ENCODE measurements at places on chromosomes 16 and 17.

DNA sequence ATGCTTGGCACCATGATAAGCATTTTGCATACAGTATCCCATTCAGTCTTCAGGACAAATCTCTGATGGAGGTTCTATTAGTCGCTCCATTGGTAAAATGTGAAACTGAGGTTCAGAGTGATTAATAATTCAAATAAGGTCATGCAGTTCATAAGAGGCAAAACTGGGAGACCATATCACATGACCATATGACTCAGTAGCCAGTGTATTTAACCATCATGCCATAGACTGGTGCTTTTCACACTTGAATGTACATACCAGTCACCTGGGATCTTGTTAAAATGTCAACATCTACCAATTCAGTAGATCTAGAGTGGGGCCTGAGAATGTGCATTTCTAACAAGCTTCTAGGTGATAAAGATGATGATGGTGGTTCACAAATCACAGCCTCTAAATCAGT is 4.3 kb downstream of the ACSM3 start:
- DNase-seq: no peak

DNA sequence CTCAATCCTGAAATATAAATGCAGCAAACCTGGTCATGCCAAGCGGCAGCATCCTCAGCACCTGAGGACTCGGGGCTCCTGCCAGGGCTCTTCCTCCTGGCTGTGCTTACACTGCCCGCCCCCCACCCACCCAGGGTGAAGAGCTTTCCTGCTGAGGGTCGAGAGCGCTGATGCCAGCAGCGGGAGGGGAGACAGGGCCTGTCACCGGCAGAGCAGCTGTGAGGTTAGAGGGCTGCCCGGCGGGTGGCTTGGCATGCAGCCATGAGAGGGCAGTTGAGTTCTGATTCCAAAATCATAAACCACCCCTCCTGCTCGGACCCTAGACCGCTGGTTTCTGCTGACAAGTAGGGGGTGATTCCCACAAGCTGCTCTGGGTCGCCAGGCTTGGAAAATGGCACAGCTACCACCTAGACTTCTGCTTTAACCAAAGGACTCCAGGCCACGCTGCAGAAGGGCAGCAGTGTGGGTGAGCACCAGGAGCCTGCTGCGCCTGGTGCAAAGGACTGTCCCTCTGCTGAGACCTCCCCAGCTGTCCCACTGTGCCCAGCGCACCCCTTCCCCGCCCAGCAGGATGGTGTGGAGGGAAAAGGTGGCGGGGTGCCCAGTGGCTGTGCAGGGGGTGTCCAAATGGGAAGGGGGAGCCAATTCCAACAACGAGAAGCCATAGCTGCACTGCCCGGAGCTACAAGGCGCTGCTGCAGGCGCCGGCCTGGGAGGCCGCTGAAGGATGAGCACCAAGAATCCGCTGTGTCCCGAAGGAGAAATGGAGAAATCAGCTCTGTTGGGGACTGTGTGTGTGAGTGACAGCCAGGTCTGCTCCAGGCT is 26.6 kb downstream of the MXRA7 start:
- no peak for DNase-seq

DNA sequence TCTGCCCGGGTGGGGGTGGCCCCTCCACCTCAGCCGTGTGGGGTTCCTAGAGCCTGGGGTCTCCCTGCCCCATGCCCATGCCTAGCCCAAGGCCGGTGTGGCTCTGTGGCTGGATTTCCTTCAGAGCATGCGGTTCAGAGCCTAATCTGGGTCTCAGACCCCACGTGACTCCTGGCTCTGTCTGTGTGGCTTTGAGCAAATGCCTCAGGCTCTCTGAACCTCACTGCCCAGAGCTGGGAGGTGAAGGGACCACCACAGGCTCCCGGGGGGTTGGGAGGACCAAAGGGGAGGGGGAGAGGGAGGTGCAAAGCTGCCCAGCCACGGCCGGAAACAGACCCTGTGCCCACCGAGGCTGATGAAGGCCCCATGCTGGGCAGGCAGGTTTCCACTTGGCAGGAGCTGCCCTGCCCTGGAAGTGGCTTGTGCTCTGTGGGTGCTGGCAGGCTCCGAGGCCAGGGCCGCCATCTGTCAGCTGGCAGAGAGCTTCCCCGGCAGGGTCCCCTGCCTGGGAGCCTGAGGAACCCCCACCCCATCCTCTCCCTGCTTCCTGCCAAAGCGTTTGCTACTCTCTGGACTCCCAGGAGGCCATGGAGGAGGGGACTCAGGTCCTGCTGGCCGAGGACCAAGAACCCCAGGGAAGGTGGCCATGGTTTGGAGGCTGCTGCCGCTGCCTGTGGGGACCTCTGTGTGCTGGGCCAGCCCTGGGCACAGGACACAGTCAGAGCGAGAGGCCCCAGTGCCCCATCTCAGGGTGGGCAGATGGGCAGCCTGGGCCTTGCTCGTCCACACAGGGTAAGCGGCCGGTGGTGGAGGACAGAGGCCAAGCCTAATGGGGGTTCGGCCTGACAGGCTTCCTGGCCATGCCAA is 4.0 kb downstream of the CDH15 start:
- no peak for DNase-seq

DNA sequence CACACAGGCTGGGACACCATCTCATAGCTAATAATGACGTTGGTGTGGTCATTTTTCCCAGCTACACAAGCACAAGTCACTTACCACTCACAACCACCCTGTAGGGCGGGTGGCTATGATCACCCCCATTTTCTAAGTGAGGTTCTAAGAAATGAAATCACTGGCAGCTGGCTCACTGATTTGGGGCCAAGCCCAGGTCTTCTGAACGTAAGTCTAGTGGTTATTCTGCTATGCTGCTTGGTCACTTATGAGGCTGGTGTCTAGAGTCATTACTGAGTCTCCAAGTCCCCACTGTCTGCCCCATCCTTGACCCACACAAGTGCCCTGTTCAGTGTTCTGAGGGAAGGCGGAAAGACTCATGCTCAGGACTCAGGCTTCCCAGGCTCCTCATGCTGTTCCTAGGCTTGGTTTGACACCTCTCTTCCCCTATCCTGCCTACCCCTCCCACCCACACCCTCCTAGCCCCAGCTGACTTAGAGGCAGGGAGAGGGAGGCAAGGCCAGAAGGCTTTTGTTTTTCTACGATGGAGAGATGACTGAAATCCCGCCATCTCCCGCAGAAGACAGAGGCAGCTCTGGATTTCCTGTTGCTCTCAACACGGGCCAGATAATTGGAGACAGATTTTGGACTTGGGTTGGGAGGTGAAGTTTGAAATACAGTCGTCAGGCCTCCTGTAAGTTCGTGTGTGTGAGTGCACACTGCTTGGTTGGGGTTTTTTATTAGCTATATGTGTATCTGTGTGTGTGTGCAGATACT is 32.2 kb downstream of the FZD2 start:
- no peak for DNase-seq

GRCh38 chr17:34770586-34770985 is 190.7 kb downstream of the CCT6B start:
- DNase-seq: no peak

- DNase-seq: no peak
These were observed 10.3 kb upstream of the ABCC12 start for GRCh38 chr16:48165961-48166578.

GRCh38 chr16:70163596-70163995 is 10.0 kb upstream of the CLEC18C start:
- no peak for DNase-seq

- DNase-seq: no peak
These were observed 41.8 kb downstream of the TNRC6A start for GRCh38 chr16:24771132-24771778.

DNA sequence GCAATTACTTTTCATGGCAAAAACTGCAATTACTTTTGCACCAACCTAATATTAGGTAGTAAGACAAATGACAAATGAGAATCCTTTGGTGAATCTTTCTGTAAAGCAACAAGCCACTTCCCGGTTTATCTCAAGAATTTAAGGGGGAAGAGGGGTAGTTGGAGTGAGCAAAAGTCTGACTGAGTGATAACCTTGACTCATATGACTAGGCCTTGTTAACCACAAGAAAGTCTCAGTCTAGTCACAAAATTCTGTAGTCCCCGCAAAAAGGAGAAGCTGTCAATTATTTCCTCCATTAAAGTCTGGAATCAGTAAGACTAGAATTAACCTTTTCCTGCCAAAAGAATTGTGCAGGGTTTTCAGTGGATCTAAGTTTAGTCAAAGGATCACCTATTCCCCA is 72.2 kb upstream of the GNAO1 start:
- DNase-seq: no peak

DNA sequence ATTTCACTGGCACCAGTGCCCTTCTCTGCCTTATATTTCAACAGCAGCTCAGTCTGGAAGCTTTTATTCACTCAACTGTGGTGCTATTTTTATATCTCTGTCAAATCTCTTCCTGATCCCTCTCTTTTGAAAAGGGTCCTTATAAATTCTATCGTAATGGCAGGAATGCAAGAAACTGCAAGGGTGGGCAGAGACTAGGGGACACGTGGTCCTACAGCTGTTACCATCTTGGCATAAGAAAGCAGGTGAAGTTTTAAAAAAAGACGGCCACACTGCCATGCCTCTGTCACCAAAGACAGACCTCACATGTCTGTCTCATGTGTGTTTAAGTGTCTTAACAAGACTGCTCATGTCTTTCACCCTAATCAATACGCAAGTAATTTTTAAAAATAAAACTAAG is 368.4 kb upstream of the CDH11 start:
- no peak for DNase-seq

DNA sequence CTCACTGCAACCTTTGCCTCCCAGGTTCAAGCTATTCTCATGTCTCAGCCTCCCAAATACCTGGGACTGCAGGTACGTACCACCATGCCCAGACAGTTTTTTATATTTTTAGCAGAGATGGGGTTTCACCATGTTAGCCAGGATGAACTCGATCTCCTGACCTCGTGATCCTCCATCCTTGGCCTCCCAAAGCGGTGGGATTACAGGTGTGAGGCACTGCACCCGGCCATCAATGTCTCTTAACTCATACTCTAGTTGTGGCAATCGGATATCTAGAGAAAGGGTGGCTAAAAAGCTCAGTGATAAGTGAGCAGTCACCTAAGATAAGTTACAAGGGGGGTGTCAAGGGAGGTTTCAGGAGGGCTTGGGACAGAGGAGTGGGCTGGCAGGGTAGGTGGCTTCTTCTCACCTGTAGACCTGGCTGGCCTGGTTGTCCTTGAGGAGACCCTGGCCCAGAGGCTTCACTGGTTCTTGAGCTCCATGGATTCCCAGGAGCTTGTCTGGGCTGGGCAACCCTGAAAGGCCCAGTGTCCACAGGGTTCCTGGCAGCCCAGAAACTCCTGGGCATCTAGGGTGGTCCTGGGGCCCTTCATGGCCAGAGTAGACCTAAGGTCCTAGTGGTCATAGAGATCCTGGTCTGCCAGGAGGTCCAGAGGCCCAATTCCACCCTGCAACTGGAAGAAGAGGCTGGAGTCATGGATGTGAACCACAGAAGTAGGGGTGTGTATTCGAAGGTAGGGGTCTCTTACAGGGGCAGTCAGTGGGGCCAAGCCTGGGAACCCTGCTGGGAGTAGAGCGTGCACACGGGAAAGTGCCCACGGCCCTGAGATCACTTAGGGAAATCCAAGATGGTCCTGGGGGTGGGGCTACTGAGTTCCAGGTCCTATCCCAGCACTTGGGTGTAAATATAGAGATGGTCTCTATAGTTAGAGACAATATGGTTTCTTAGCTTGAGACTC is 12.7 kb upstream of the IGFBP4 start:
- no peak for DNase-seq

- no peak for DNase-seq
These were observed 833 bp downstream of the WSCD1 start for GRCh38 chr17:6070913-6071511.

DNA sequence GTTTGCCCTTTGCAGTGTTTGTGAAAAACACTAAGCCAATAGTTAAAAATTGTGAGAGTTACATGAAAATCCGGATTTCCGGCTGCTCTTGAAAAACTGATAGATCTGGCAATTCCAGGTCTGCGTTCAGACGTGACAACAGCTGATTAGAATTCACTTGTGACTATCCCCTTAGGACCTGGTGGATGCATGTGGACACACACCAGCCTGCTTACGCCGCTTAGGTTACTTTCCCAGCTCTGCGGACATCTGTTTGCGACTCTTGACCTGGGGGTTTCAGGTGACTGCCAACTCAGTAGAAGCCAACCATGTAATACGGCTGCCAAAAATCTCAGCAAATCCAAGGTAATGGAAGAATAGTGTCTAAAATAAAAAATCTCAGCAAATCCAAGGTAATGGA is 24.3 kb downstream of the VPS53 start:
- no peak for DNase-seq

DNA sequence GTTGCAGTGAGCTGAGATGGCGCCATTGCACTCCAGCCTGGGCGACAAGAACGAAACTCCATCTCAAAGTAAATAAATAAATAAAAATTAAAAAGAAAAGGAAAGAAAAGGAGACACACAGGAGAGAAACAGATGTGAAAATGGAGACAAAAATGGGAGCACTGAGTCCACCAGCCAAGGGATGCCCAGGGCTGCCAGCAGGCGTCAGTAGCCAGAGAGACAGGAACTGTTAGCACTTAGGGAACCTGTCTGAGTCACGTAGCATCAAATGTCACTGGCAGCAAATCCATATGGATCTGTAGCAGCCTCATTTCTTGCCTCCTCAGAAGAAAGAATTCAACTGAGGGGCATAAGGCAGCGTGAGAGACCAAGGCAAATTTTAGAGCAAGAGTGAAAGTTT is 79.7 kb downstream of the CYLD start:
- no peak for DNase-seq

- DNase-seq: no peak
These were observed 16.6 kb downstream of the TMC6 start for GRCh38 chr17:78111727-78112517.

GRCh38 chr17:50830994-50831393 is 4.4 kb upstream of the WFIKKN2 start:
- DNase-seq: no peak

DNA sequence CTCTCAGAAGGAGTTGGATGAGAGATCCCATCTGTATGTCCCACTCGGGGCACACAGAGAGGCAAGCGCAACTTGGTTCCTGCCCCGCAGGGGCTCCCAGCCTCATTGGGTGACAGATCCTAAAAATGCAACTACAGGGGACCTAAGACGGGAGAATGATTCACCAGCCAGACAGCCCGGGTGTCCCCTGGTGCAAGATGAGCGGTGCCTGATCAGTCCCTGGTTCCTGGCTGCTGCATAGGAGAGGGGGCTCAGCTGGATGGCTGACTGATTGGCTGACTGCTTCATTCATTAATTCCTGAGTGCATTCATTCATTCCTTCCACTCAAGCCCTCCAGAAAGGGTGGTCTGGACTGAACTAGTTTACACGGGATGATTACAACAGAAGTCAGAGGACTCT is 22.0 kb downstream of the WNT3 start:
- no peak for DNase-seq

- DNase-seq: no peak
These were observed 874 bp downstream of the CMTM3 start for GRCh38 chr16:66605177-66605978.

GRCh38 chr16:8641671-8642070 is 20.2 kb downstream of the METTL22 start:
- DNase-seq: no peak

GRCh38 chr17:64608571-64608981 is 53.5 kb downstream of the SMURF2 start:
- DNase-seq: no peak

GRCh38 chr17:7740481-7741001 is 23.0 kb downstream of the DNAH2 start:
- DNase-seq: no peak

- DNase-seq: no peak
These were observed 469.3 kb downstream of the CDH13 start for GRCh38 chr16:83095941-83096692.

- DNase-seq: no peak
These were observed 685 bp upstream of the MPG start for GRCh38 chr16:77273-77806.

- DNase-seq: no peak
These were observed 32.2 kb downstream of the MPHOSPH6 start for GRCh38 chr16:82137822-82138167.

Data from central memory CD8-positive, alpha-beta T cell (primary cell).